ENCODE measurements at places on chromosomes 6 and 20. TPM values are rescaled to one million over a fixed set of nuclear protein-coding genes. Genes with fewer than 3 reads are reported as not detected.

DNA sequence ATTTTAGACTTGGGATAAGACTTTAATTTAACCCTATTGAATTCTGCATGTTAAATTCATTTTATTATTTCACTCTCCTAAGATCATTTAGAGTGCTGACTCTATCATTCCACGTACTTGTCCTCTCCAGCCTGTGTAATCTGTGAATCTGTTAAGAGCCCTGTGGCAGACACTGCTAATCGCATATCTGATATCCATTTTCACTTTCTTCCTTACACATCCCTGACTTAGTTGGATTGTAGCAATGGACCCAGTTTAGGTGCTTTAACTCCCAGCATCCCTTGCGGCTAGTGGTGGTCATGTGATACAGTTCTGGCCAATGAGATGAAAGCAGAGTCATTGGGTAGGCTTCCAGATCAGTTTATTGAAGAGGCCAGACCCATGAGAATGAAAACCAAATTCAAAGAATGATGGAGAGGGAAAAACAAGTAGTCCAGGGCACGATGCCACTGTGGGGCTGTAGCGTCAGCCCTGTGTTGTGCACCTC lies 57.2 kb upstream of the SOX4 start:
- DNase-seq: no peak

The UCKL1 gene
- total RNA-seq: 22.0 TPM

DNA sequence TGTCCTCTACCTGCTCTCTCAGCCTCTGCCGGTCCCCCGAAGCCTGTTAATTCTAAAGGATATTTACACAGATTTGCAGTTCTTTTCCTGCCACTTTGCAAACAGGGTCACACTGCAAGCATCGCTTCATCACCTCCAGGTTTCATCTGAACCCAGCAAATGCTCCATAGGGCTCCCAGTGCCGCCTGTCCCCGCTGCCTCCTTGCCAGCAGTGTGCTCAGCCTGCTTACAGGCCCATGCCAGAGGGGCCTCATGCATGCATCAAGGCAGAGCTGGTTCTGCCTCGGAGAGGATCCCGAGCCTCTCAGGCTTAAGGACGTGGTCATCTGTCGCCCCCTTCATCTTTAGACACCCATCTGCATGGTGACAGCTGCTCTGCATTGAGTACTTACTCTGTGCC lies 10.5 kb downstream of the SIRPA start:
- no peak for DNase-seq

- DNase-seq: peak; percentile 3
Measured at GRCh38 chr6:136526196-136526930, 23.9 kb downstream of the MAP7 start.

The FOXQ1 gene
- not detected for total RNA-seq

DNA sequence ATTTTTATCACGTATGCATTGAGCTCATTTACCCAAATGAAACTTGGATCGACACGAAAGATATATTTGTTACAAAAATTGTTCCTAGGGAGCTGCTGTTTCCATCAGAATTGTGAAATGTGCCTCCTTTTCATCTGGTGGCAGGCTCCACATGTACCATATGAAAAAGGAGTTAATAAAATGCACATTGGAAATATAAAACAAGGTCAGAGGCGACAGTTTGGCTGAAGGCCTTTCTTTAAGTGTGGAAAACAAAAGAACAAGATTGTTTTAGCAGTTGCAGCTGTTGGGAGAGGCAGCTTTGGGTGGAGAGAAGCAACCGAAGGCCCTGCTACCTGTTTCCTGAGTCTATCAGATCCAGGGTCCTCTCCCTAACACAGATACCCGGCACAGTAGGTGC lies 334.5 kb upstream of the NT5E start:
- DNase-seq: no peak

- no peak for DNase-seq
Measured at GRCh38 chr6:30810813-30811339, 66.5 kb upstream of the IER3 start.

- no peak for DNase-seq
Measured at GRCh38 chr20:4230651-4231050, 215.3 kb upstream of the RNF24 start.

The CNR1 gene
- total RNA-seq: 5.7 TPM

The UBD gene
- 0.33 TPM for total RNA-seq

DNA sequence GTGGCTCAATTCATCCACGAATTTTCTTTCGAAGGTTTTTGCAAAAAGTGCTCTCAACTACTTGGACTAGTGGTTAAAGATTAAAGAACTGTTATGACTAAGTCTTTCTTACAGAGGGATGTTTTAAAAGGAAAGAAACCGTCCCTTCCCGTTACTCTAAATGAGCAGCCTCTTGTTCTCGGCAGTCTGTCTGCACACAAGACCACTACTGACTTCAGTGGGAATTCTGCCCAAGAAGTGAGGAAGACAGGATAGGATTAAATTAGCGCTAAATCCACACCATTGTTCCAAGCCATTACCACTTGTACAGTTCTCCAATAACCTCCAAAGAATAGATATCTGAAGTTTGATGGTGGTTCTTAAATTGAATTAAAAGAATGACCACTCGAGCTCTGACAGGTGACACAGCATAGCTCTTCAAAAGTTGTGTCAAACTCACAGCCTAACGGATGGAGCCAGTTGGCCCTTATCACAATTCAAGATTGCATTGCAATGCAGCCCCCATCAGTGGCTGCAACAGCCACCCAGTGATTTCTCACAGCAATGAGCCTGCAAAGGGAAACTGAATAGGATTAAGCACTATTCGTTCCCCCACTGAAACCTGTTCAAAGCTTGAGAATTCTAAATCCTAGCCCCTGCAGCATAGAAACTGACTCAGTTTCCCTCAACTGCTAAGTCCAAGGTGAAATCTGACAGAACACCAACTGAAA lies 1.8 kb downstream of the EPB41L2 start:
- no peak for DNase-seq

The RBPJL gene
- not detected for total RNA-seq

- no peak for DNase-seq
Measured at GRCh38 chr6:11236076-11236750, 3.7 kb upstream of the NEDD9 start.

- no peak for DNase-seq
Measured at GRCh38 chr6:152625213-152625612, 11.9 kb downstream of the SYNE1 start.

The MATN4 gene
- total RNA-seq: not detected

- no peak for DNase-seq
Measured at GRCh38 chr20:7003598-7003997, 236.1 kb downstream of the BMP2 start.

- no peak for DNase-seq
Measured at GRCh38 chr6:112984899-112985298, 637.8 kb downstream of the RFPL4B start.

The GINS1 gene
- 0.20 TPM for total RNA-seq

DNA sequence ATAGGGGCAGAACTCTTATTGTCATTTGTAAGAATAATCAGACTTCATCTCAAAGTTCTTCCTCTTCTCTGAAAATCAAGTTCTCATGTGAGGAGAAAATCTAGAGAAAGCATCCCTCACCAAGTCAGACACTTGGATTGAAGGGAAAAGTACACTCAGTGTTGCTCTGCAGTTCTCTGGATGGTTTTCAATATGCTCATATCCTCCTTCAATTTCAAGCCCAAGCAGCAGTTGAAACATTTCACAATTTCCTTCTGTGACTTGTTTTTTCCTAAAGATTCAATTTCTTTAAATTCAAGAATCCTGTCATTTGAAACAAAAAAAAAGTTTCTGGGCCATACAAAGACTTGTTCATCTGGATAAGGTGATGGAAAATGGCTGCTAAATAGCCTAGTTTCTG lies 140.2 kb upstream of the AHI1 start:
- no peak for DNase-seq

The TGM6 gene
- not detected for total RNA-seq

The TNFRSF21 gene
- total RNA-seq: 2.8 TPM

The ENPP5 gene
- 11.7 TPM for total RNA-seq

DNA sequence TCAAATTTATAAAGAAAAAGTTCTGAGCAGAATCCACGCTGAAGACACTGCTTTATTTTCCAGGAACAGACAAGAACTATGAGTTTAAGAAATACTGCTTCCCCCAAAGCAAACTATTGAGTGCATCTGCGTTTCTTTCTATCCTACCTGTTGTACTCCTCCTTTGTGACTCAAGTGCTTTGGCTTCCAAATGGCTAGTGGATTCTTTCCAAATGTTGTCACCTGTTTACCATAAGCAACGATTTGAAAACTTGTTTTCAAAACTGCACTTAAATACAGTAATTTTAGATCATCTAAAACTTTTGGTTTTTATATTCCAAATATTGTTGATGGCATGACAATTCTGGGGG lies 9.5 kb downstream of the PXDC1 start:
- no peak for DNase-seq

- no peak for DNase-seq
Measured at GRCh38 chr20:63085151-63085861, 78.5 kb upstream of the BHLHE23 start.

The RNF144B gene
- total RNA-seq: 24.5 TPM
